MCF 10A (cell line): ENCODE measurements at places on chromosomes 3 and 15. TPM values are rescaled to one million over a fixed set of nuclear protein-coding genes. Genes with fewer than 3 reads are reported as not detected.

The OR5K2 gene
- total RNA-seq, result not detected in 2 replicates

The ITIH3 gene
- not detected in 2 replicates for total RNA-seq

The PLCD1 gene
- 1.8 and 3.1 TPM in 2 replicates for total RNA-seq

The CLDN18 gene
- total RNA-seq, result not detected in 2 replicates

The STAC gene
- total RNA-seq, result 1.1 and 1.2 TPM in 2 replicates

GRCh38 chr3:127771746-127772145 is 50.6 kb downstream of the MGLL start:
- no peak for DNase-seq

DNA sequence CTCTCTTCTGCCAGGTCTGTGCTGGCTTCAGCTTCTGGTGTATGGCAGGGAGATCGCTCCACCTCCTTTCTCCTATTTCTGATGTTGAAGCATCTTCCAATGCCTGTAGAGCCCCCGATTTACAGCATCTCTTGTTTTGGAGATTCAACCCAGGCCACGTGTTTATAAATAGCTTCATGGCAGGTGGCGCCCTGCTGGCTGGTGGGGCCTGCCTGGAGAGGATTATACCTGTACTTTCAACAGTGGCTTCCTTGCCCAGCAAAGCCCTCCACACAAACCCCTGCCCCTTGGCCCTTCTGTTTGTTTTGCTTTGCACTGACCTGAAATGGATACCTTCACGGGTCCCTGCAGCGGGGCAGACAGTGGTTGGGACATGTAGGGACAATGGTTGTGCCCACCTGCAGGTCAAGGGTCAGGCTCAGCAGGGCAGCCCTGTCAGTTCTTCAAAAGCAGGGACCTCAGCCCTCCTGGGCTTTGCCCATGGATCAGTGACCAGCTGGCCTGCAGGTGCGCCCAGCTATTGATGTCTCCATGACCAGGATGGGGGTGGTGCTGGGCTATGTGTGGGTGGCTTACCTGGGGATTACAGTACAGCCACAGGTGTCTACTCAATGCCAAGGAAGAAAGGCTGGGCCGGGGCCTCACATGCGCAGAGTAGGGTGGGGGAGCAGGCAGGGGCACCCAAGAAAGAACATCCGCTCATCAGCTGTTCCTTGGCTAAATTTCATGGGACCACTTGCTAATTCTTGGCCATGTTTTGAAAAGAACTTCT is 112.7 kb upstream of the PRR23C start:
- DNase-seq, result no peak
